ENCODE measurements at places on chromosomes 4 and X.

DNA sequence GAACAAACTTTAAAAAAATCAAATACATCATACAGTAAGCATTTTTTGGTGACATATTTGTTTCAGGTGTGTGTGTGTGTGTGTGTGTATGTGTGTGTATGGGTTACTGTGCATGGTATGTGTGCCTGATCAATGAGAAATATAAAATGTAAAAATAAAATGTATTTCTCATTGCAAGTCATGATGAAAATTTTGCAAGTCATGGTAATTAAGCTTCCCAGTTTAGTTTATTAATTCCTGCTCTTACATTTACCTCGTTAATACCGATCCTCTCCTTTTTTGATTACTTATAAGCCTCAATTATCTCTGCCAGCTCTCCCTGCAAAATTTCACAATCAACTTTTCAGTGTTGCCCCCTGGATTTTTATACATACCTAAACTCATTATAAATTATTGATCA, 114.6 kb upstream of the ADGRL3 start:
- DNase-seq: no peak

- DNase-seq: no peak
These were observed 23.1 kb downstream of the CT47C1 start for GRCh38 chrX:119095936-119096335.

DNA sequence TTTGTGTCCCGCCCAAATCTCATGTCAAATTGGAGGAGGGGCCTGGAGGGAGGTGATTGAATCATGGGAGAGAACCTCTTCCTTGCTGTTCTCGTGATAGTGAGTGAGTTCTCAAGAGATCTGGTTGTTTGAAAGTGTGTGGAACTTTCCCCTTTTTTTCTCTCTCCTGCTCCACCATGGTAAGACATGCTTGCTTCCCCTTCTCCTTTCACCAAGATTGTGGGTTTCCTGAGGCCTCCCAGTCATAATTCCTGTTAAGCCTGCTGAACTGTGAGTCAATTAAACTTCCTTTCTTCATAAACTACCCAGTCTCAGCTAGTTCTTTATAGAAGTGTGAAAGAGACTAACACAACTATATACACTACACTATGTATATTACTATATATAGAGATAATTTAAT, 697.8 kb upstream of the HS3ST1 start:
- DNase-seq: no peak

GRCh38 chr4:111537871-111538270, 607.4 kb upstream of the FAM241A start:
- no peak for DNase-seq

DNA sequence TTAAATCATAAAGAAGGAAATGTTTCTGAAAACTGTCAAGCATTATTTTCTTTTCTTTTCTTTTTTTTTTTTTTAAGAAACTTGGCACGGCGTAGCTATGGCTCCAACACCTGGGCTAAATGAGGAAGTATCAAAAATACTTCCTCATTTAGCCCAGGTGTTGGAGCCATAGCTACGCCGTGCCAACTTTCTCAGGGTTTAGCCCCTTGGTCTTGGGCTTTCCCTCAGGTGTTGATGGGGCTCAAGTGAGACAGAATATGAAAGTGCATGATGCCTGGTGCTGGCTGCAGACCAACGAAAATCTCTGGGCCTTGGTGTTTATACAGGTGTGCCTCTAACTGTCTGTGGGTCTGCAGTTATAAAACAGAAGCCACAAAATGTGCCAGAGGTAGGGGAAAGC, 132.7 kb downstream of the ARHGAP24 start:
- DNase-seq: no peak

GRCh38 chrX:107831071-107831730, 5.5 kb downstream of the MID2 start:
- DNase-seq: no peak

DNA sequence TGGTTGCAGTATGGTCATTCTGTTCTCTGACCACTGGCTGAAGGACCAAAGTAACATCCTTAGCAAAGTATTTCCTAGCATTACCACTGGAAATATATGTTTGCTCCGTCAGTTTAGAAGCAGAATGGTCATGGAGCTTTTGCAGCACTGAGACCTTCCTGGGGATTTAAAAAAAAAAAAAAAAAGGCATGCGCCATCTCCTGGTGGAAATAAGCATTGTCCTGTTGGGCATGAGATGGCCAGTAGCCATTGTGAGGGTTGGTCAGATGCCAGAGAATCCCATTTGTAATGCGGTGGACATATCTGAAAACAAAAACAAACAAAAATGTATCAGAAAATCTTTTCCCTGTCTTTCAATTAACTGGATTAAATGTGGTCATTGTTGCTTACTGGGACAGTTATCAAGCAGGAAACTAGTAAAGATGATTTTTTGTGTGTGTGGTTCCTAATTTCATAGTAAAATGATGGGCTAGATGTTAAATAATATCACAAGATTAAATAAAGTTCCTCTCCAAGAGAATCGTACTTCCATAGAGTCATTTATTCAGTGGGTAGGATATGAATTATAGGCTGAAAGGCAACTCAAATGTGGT, 139.6 kb downstream of the SOWAHB start:
- peak; percentile 89 for DNase-seq

- DNase-seq: no peak
These were observed 30.9 kb upstream of the TMEM150C start for GRCh38 chr4:82592639-82593038.

GRCh38 chr4:67871867-67872266, 11.9 kb downstream of the TMPRSS11D start:
- peak; percentile 66 for DNase-seq
